Endodermal cell (in vitro differentiated cells): ENCODE measurements at places on chromosomes 7 and 10.
A peak's percentile ranks its signal among the peaks of the same experiment; 100 is the strongest.

DNA sequence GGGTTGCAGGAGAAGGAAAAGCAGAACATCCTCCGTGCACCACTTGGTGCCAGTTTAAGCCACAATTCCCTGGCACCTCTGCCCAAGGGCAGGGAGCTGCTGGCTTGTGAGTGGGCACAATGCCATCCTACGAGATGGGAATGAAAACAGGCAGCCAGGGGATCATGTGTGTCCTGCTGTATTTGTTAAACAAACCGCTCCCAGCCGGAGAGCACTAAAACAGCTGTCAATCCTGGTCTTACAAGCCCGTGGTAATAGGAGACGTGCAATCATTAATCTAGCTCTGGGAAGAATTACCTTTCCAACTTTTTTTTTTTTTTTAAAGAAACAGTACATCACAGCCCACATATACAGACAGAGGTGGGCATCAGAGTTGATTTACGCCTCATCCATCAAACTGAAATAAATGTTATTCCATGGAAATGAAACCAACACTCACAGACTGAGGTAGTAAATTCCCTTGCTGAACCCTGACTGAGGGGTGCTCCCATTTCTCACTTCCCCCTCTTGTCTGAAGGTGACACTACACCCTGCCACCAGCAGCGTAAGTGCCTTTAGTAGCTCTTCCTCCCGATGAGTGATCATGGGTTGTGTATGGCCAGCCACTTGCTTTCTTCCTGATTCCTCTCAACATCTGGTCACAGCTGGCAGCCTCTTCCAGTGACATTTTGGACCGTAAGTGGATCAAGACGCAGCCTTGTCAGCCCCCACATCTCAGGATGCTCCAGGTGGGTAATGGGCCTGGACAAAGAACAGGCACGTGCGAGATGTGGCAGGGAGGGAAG lies 143.8 kb downstream of the TEX36 start:
- H3K4me1 ChIP-seq, result no peaks in the 10 kb centered on the region
- no peaks in the 10 kb centered on the region for H3K36me3 ChIP-seq
- no peaks in the 10 kb centered on the region for H3K27me3 ChIP-seq

DNA sequence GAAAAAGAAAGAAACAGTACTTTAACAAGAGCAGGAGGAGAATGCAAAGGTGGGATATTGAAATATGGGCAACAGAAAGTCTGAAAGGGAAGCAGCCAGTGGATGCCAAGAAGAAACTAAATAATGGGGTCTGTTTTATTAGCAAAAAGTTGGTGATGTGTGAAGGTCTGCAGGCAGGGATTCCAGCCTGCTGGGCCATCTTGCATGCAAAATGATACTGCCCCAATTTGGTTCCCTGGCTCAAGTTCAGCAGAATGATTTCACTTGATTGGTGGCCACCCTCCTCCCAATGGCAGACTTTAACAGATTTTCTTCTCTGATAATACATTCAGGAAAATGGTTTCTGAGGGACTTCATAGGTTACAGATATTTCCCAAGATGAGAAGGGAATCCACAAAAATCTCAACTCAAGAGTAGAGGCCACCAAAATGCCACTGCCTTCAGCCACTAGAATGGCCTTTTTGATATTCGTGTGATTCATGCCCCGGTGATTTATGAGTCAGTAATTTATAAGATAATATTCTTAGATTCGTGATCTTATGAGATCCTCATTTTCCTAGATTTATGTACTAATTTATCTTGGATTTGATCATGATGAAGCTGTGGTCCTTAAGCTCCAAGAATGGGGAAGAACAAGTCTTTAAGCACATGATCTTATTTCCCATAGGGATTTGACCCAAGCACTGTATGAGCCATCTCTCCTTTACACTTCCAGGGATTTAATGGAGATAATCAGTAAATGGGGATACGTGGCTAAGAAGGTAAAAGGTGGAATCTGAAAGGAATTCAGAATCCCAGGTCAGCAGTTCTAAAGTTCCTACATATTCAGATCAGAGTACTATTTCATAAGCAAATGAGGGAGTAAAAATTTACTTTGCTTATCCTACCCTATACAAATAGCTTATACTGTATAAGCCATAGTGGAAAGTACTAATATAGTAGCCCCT lies 32.3 kb upstream of the ADD3 start:
- H3K27ac ChIP-seq, result peak overlapping the region; percentile 26
- no peak for DNase-seq
- no peaks in the 10 kb centered on the region for H3K27me3 ChIP-seq
- peaks cover 5% of the 10 kb centered on the region for H3K4me1 ChIP-seq
- H3K36me3 ChIP-seq, result no peaks in the 10 kb centered on the region

GRCh38 chr10:47296156-47296894 lies 3.7 kb upstream of the GDF10 start:
- no peak overlapping the region for H3K4me3 ChIP-seq
- peak; percentile 29 for DNase-seq
- no peaks in the 10 kb centered on the region for H3K4me1 ChIP-seq
- H3K36me3 ChIP-seq, result no peaks in the 10 kb centered on the region

DNA sequence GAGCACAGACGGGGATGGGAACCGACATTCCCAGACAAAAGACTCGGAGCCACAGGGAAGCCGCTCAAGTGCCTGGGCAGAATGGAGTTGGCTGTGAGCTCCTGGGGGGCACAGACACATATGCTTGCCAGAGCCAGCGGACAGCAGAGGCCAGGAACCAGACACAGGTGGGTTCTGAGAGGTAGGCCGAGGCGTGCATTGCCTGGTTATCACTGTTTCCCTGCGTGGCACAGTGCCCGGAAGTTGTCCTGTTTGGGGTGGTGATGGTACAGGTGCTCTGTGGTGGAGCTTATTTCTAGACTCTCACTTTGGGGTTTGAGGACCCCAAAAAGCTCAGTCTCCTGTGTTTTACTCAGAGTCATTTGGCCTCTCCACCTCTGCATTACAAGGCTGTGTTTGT lies 2.5 kb downstream of the PALD1 start:
- H3K36me3 ChIP-seq, result no peaks in the 10 kb centered on the region
- no peak overlapping the region for H3K27ac ChIP-seq
- DNase-seq, result no peak
- H3K4me3 ChIP-seq, result no peak overlapping the region
- no peaks in the 10 kb centered on the region for H3K27me3 ChIP-seq

DNA sequence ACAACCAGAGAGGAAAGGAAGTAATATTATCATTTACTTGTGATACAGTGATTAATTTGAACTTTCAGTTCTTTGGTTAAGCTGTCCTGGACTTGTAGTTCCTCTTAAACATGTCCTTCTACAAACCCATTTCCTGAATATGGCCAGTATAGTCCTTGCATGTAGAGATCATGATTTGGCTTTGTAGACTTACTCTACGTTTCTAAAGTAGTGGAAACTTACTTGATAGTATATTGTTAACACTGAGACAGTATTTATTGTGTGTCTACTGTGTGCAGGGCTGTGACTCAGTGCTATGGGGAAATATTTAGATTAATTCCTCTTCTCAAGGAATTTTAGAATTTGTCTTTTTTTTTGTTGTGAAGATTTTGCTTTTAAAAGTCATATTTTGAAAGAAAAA lies 109.5 kb downstream of the NRF1 start:
- no peak overlapping the region for H3K4me3 ChIP-seq
- H3K27ac ChIP-seq, result no peak overlapping the region
- H3K36me3 ChIP-seq, result peaks cover 63% of the 10 kb centered on the region
- DNase-seq, result no peak
- H3K27me3 ChIP-seq, result no peaks in the 10 kb centered on the region

GRCh38 chr7:78587443-78588044 lies 789.0 kb downstream of the PHTF2 start:
- no peak overlapping the region for H3K27ac ChIP-seq
- no peak overlapping the region for H3K4me3 ChIP-seq
- peaks cover 4% of the 10 kb centered on the region for H3K4me1 ChIP-seq
